ENCODE measurements at places on chromosomes 7 and 10.

- DNase-seq = no peak
Observed at GRCh38 chr7:151585744-151586393, 66.2 kb upstream of the RHEB start.

DNA sequence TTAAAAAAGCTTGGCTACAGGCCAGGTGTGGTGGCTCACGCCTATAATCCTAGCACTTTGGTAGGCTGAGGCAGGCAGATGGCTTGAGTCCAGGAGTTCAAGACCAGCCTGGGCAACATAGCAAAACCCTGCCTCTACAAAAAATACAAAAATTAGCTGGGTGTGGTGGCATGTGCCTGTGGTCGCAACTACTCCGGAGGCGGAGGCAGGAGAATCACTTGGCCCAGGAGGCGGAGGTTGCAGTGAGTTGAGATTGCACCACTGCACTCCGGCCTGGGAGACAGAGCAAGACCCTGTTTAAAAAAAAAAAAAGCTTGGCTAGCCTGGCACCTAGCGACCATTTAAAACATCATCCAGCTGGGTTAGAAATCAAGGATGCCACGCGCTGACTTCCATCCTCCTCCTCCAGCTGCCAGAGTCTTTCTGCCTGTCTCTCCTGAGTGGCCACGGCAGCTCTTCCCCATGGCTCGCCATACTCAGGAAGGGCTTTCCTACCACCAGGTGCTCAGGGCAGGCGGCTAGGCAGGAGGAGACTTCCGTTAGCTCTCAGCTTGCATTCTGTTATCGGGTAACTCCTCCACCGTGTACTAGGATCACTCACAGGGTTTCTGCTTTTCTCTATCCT lies 45.0 kb downstream of the DENND2A start:
- DNase-seq = no peak

DNA sequence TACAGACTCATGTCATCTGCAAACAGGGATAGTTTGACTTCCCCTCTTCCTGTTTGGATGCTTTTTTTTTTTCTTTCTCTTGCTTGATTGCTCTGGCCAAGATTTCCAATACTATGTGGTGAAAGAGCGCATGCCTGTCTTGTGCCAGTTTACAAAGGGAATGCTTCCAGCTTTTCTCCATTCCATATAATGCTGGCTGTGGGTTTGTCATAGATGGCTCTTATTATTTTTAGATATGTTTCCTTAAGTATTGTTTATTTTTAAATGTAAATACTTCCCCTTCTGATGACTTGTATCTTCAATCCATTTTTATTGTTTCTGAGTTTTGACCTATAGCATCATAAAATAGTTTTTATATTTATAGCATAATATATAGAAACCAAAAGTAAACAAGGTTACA lies 17.9 kb downstream of the FAM237B start:
- no peak for DNase-seq

GRCh38 chr10:50248062-50248461 lies 3.3 kb downstream of the ASAH2 start:
- DNase-seq = no peak

DNA sequence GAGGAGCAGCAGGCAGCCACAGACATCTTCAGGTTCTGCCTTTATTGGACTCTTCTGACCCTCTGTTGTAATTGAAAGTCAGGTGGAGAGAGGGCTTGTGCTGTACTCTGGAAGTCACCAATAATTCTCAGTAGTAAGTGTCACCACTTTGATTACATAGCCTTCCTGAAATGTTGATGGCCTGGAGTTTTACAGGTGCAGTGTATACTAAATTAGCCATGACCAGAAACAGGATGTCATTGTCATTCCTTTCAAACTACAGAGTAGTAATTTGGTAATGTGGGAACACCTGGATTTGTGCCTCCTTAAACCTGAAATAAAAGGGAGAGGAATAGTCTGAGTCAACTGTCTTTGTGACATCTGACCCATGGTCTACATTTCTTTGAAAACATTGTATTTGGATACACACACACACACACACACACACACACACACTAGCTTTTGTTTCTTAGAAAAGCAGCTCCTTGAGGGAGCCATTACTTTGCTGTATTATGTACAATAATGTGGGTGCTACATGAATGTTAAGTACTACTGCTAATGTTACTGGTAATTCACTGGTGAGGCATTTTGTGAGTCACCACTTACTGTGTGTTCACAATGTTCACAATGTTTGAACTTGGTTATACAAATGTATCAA lies 19.6 kb downstream of the ARL4A start:
- DNase-seq = no peak
